RWPE1 (cell line): ENCODE measurements at places on chromosomes 7 and 10.
A peak's percentile ranks its signal among the peaks of the same experiment; 100 is the strongest.

GRCh38 chr7:41628901-41629300, 74.0 kb downstream of the INHBA start:
- no peak for DNase-seq

DNA sequence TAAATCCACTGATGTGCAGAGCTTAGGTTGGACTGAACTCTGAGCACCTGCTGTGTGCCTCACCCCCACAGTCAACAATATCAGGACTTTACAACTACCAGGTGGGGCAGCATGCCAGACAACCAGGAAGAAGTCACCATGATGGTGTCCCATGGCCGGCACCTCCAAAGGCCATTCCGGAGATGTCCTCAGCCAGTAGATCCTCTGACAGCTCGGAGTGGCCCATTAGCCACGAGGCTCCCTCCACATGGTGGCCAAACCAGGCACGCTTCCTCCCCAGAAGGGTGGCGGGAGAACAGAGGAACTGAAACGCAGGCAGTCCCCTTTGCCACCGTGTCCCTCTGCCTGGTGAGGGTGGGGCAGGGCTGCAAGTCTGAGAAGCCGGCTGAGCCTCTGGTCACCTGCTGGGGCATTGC, 390.0 kb downstream of the TNS3 start:
- no peak for DNase-seq

GRCh38 chr10:31749981-31750840, 178.4 kb downstream of the ARHGAP12 start:
- DNase-seq: no peak

- DNase-seq: no peak
These were observed 44.9 kb downstream of the DLG5 start for GRCh38 chr10:77881636-77882035.

- no peak for DNase-seq
These were observed 82.0 kb downstream of the ARL4A start for GRCh38 chr7:12769444-12769843.

DNA sequence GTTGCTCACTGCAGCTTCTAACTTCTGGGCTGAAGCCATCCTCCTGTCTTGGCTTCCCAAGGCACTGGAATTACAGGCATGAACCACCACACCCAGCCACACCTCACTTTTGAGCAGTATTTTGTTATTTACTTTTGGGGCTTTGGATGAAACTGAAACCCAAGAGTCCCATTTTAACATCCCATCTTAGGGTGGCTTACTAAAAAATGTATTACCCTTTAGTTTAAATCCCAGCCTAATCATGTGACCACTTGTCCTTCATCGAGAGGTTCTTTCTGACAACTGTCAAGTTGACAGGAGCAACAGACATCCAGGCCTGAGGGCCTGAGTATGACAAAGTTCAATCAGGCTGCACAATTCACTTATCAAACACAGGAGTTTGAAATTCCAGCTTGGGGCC, 33.6 kb downstream of the C10orf67 start:
- DNase-seq: no peak

GRCh38 chr10:18527687-18528086, 123.7 kb downstream of the NSUN6 start:
- no peak for DNase-seq

DNA sequence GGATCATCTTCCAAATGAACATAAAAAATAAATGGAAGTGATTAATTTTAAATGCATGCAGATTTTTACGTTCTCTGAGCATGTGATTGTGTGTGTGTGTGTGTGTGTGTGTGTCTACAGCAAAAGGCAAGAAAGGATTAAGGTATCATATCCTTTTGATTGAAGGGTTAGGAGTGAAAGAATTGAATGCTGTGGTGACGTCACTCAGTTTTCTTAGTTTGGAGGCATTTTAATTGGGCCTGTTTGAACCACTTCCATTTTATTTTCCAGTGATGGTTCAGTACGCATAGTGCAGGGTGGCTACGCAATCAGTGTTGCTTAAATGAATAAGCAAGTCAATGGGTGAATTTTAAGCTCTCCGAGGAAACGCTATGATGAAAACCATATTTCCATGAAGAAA, 31.3 kb downstream of the TACC2 start:
- DNase-seq: no peak

DNA sequence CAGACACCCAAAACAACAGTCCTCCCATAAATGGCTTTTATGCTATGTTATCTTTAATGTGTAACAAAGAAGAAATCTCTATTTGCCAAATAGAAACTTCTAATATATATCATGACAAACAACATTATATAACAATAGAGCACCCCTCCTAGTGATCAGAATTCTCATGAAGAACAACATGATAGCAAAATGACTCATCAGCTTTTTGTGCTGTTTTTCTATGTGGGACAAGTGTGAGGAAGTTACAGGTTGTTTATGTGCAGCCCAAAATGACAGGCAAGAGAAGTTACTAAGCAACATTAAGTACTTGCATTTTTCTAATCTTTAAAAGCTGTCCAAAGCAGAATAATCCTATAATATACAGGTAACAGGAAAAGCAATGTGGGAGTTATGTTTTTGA, 7.7 kb downstream of the DGKB start:
- no peak for DNase-seq

DNA sequence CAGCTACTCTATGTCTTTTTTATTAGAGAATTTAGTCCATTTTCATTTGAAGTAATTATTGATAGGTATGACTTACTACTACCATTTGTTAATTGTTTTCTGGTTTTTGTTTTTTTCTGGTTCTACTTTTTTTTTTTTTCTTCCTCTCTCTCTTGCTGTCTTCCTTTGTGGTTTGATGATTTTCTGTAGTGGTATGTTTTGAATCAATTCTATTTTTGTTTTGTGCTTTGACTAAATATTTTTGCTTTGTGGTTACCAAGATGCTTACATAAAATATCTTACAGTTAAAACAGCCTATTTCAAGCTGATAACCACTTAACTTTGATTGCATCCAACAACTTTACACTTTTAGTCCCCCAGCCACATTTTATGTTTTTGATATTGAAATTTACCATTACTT, 3.3 kb upstream of the OR2F2 start:
- DNase-seq: no peak

DNA sequence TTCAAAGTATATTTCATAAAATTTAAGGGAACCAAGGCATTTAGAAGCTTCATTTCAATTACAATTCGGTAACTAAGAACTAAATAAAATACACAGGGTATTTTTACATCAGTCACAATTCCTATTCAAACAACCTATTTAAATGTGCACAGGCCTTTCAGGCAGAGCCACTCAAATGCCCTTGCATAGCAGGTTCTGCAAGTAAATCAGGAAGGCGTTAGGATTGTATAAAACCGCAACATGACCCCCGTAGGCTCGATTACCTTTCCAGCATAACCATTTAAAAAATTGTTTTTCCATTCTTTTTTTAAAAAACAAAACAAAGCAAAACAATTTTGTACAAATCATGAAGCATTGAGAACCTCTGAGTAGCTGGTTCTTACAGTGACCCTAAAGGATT, 289.9 kb upstream of the SP8 start:
- no peak for DNase-seq

- no peak for DNase-seq
These were observed 46.1 kb downstream of the TNPO3 start for GRCh38 chr7:129008645-129009414.

DNA sequence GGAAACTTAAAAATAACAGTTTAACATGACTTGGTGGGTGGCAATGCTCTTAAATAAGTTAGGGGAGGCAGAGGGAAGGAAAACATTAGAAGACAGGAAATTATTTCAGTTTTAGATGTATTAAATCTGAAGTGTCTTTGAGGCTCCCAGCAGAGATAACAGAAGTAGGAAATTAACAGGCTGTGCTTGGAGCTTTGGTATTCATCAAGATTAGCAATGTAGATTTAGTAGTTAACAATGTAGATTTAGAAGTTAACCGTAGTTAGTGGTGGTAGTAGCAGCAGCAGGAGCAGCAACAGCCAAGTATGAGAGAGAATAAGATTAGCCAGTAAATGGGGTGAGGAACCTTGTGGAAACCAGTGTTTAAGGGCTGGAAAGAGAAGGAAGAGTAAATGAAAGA, 48.7 kb upstream of the UBN2 start:
- no peak for DNase-seq

GRCh38 chr7:26385240-26385639, 93.6 kb downstream of the SNX10 start:
- no peak for DNase-seq

DNA sequence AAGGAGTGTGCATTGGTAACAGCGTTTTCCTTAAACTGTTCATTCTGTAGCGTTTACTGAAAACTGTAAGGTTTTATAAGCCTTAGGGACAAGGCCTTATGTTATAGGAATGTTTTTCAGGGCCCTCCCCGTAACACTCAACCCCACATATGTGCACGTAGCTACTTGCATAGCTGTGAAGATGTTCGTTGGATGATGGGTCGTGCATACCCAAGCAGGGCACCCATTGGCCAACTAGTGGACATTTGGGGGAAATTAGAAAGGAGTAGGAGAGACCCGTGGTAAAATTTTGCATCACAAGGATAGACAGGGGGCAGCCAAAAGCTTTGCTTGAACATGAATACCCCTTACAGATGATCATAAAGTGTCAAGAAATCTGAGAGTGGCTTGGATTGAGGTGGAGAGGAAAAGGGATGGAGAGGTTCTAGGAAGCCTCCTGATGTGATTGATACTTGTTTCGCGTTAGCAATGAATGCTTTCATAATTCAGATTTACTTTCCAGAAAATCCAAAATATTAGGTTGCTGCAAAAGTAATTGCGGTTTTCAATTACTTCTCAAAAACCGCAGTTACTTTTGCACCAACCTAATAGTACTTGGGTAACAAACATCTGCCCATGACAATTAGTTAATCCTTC, 878 bp downstream of the SEC61A2 start:
- DNase-seq: peak; percentile 59

DNA sequence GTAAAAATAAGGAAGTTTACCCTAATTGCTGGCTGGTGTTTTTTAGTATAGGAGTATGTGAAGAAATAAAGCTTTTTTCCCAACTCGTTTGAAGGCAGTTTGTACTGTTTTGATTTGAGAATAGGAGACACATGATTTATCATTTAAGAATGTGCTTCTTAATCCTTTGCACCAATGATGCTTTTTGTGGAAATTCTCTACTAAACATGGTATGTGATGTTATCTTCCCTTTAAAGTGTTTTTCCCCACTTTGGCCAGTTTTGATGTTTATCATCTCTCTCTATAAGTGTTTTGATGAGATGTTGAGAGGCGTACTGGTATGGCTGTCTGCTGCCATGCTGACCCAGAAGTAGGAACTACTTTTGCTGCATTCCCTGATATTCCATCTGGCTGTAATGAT, 85.1 kb downstream of the SUGCT start:
- no peak for DNase-seq

DNA sequence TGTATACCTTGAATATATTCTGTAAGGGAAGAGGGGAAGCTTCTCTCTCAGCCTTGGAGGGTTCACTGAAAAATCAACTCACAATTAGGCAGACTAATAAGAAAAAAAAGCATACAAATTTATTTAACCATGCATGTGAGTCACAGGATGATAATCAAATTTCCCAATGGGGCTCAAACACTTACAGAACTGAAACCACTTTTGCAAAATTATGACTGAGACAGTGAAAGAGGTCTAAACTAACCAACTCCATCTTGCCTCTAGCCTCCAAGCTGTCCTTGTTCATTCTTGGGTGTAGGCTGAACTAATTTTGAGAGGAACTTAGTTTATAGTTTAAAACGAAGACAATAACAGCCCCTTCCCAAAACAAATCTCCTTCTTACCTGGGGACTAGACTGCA, 618.3 kb upstream of the AUTS2 start:
- no peak for DNase-seq

DNA sequence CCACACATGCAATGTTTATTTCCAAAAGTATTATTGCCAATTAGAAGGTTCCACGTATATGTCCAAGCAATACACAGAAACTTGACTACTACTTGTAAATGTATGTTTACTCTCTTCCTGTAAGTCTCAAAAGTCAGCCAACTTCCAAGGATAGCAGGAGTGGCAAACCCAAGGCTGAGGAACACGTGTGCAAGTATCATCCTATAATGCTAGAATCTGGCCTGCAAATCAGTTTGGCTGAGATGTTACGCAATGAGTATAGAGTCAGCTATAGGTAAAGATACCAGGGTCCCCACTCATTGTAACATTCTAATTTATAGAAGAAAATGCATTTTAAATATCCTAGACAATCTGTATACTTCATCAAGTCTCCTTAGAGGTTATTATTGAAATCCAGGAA, 34.7 kb downstream of the CYTH3 start:
- DNase-seq: no peak

- DNase-seq: peak; percentile 17
These were observed 47.0 kb upstream of the ZNF107 start for GRCh38 chr7:64618785-64619456.

- DNase-seq: peak; percentile 8
These were observed 551 bp downstream of the KCND2 start for GRCh38 chr7:120273476-120273975.

DNA sequence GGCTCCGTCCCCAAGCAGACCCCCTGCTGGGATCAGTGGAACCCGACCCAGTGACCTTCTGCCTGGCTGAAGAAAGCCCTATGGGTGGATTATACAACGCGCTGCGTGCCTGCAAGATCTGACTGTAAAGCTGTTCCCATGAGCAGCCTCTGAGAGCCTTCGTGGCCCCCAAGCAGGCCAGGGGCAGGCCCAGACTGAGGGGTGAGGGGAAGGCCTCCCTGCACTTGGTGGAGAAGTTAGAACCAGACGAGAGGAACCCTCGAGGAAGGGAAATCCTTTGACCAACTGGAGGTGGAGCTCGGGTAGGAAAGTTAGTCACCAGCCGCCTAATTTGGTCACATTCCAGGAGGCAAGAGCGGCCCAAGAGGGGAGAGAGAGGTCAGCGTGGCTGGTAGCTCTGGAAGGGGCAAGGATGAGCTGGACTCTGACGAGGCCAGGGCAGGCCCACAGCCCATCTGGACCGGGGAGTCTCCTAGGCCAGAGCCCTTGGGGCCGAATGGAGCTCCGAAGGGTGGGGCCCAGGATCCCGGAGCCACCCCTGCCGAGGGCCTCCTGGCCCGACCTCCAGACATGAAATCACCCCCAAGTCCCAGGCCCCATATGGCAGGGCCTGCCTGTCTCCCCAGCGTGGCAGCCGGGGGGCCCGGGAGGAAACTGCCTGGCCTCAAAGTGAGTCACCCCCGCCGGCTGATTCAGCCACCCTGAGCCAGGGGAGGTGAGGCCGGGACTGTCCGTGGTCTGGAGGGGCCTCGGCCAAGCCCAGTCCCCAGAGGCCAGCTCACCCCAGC, 23.3 kb upstream of the PDGFA start:
- peak; percentile 80 for DNase-seq

DNA sequence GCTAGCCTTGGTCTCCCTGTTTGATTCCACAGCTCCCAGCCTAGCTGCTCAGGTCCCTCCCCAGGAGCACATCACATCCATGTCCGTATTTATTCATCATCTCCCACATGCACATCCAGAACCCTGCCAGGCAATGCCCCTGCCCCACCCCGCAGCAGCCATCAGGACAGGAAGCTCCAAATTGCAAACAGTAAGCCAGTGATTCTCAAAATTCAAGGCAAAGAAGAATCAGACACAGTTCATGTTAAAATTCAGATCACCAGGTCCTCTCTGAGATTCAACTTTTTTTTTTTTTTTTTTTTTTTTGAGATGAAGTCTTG, 17.7 kb downstream of the LRRC20 start:
- no peak for DNase-seq

- no peak for DNase-seq
These were observed 213.9 kb downstream of the ELFN1 start for GRCh38 chr7:1883834-1884582.

GRCh38 chr7:68840991-68841390, 757.3 kb upstream of the AUTS2 start:
- no peak for DNase-seq
